ENCODE measurements at places on chromosomes 12 and 14.

- no peak for DNase-seq
These were observed 98.4 kb downstream of the EFCAB11 start for GRCh38 chr14:89855961-89856656.

- DNase-seq, result no peak
These were observed 61.3 kb downstream of the CCDC88C start for GRCh38 chr14:91356181-91356763.

- no peak for DNase-seq
These were observed 760.4 kb downstream of the TMEM121 start for GRCh38 chr14:106286697-106287290.

DNA sequence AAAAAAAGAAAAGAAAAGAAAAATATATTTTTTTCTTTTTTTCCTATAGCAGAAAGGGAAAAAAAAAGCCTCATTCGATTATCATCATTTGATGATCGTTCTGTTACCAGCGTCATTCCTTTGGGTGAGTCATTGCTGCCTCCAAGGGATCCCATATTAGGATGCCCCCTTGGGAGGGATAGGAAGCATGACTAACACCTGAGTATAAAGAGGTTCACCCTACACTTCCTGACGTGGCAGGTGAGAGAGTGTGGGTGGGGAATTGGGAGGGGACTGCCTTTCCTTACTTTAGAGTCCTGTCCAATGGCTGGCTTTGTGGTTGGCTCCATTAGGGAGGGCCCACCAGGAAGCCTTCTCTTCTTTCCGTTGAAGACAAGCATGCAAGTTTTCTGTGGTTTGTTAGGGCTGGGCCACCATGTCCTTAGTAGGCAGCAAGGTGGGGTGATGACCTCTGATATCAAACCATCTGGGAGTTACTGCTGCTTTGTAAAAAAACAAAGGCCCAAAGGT is 56.1 kb upstream of the FUT8 start:
- DNase-seq, result no peak

GRCh38 chr12:46574847-46575246 is 202.3 kb upstream of the SLC38A2 start:
- no peak for DNase-seq

DNA sequence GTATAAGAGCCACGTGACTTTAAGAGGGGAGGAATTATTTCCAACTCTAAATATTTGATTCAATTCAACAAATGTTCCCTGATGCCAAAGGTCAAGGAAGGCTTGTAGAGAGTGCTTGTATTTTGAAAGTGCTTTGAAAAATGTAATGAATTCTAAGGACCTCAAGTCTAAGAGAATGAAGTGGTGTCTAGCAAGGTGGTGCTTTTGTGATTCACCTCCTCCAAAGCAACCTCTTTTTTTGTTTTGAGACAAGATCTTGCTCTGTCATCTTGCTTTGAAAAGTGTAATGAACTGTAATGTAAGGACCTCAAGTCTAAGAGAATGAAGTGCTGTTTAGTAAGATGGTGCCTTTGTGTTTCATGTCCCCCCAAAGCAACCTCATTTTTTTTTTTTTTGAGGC is 13.7 kb downstream of the AK7 start:
- no peak for DNase-seq

GRCh38 chr14:105917933-105918436 is 391.6 kb downstream of the TMEM121 start:
- DNase-seq, result no peak

- DNase-seq, result no peak
These were observed 46.8 kb downstream of the TMEM117 start for GRCh38 chr12:43882578-43883178.

- no peak for DNase-seq
These were observed 55.1 kb downstream of the CMAS start for GRCh38 chr12:22100958-22101748.
